ENCODE measurements at places on chromosomes 4 and X. TPM values are rescaled to one million over a fixed set of nuclear protein-coding genes. Genes with fewer than 3 reads are reported as not detected.

BMX gene
- not detected for total RNA-seq

- no peaks in the 10 kb centered on the region for H3K36me3 ChIP-seq
- peaks cover 10% of the 10 kb centered on the region for H3K27me3 ChIP-seq
- no peak overlapping the region for H3K27ac ChIP-seq
- H3K4me1 ChIP-seq = no peaks in the 10 kb centered on the region
- H3K4me3 ChIP-seq = no peak overlapping the region
Observed at GRCh38 chr4:6092131-6092530, 73.9 kb upstream of the C4orf50 start.

GRCh38 chrX:142233400-142233799 lies 28.3 kb upstream of the MAGEC2 start:
- no peak overlapping the region for H3K4me3 ChIP-seq
- no peak for DNase-seq

DNA sequence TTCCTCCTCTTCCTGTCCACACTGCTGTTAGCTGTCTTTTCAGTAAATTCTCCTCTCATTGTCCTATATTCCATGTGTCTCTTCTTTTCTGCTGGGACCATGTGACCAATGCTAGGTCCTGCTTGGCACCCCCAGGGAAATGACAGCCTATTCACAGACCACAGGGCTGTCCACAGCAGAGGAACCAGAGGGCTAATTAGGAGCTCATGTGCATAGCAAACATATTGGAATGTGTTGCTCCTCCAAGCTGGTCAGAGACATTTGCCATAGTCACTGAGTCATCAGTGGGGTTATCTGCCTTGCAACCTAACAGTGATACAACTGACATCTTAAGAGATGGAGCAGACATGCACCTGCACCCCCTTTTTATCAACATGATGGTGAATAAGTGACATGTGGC lies 67.9 kb upstream of the PUDP start:
- H3K4me1 ChIP-seq = no peaks in the 10 kb centered on the region
- H3K4me3 ChIP-seq = no peak overlapping the region
- H3K36me3 ChIP-seq = no peaks in the 10 kb centered on the region

- peaks cover 8% of the 10 kb centered on the region for H3K36me3 ChIP-seq
- no peak overlapping the region for H3K27ac ChIP-seq
- H3K4me3 ChIP-seq = no peak overlapping the region
- no peak for DNase-seq
Observed at GRCh38 chr4:151674804-151675391, 85.9 kb downstream of the GATB start.

DNA sequence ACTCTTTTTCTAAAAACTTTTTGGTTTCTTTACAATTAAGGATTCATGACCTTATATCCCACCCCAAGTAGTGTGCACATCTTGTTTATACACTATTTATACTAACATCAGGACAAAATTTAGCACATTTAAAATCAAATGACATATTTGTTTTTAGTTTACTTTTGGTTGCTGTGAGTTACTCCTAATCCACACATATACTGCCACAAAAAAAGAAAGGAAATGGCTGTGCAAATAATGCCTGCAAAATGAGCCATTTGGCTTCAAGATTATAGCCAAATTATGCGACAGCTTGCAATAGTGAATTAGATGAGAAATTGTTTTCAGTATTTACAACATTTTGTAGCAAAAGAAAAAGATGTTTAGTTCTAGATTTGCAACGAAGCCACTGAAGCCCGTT lies 10.4 kb upstream of the ARHGEF38 start:
- H3K4me3 ChIP-seq = no peak overlapping the region
- H3K4me1 ChIP-seq = peaks cover 4% of the 10 kb centered on the region
- H3K27ac ChIP-seq = no peak overlapping the region
- H3K36me3 ChIP-seq = no peaks in the 10 kb centered on the region

All from activated naive CD8-positive, alpha-beta T cell treated with anti-CD3 and anti-CD28 coated beads for 36 hours (primary cell).